ENCODE measurements at places on chromosomes 4 and X. TPM values are rescaled to one million over a fixed set of nuclear protein-coding genes. Genes with fewer than 3 reads are reported as not detected.

GRCh38 chrX:12229986-12230385 is 91.7 kb downstream of the FRMPD4 start:
- H3K27me3 ChIP-seq = no peaks in the 10 kb centered on the region
- H3K36me3 ChIP-seq = no peaks in the 10 kb centered on the region
- DNase-seq = no peak
- no peak overlapping the region for H3K27ac ChIP-seq
- no peaks in the 10 kb centered on the region for H3K4me1 ChIP-seq

DNA sequence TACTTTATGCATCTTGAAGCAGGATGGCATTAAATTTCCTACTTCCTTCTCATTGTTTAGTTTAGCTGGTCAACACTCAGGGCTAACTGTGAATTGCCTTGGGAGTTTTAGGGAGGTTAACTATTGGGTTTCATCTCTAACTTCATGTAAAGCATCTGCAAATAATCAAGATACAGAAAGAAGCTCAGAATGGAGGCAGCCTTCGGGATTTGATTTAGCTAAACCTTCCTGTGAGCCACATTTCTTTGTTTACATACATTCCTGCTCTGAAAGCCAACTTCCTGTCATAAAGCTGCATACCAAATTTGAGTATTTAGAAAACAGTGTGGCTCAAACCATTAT is 131.7 kb upstream of the PCDH18 start:
- H3K4me1 ChIP-seq = peaks cover 15% of the 10 kb centered on the region
- no peaks in the 10 kb centered on the region for H3K27me3 ChIP-seq
- DNase-seq = peak; percentile 60
- no peaks in the 10 kb centered on the region for H3K36me3 ChIP-seq

The FAM47E gene
- 0.54 TPM for total RNA-seq

- H3K27me3 ChIP-seq = no peaks in the 10 kb centered on the region
- peaks cover 14% of the 10 kb centered on the region for H3K4me1 ChIP-seq
- H3K36me3 ChIP-seq = no peaks in the 10 kb centered on the region
- H3K27ac ChIP-seq = peak overlapping the region; percentile 47
- no peak overlapping the region for H3K4me3 ChIP-seq
- peak; percentile 38 for DNase-seq
Measured at GRCh38 chr4:184792334-184792733, 33.4 kb downstream of the ACSL1 start.

DNA sequence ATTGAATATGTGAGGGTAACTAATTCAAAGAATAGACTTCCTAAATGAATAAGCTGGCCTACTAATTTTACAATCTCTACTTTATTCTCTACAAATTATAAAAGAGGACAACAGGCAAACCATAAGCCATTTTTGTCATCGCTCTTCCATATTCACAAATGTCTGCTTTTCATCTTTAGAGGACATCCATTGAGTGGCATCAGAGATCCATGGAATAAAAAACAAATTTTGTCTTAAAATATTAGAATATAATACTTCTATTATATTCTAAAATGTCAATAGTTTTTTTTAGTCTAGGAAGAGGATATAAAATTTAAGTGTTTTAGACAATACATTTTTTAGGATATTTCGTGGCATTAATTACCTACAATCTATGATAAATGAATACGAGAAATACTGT is 300.9 kb upstream of the TACR3 start:
- H3K4me1 ChIP-seq = no peaks in the 10 kb centered on the region
- no peak overlapping the region for H3K27ac ChIP-seq
- no peaks in the 10 kb centered on the region for H3K27me3 ChIP-seq
- no peak overlapping the region for H3K4me3 ChIP-seq
- no peak for DNase-seq

The TCEAL2 gene
- 1.8 TPM for total RNA-seq

- no peak for DNase-seq
- no peaks in the 10 kb centered on the region for H3K36me3 ChIP-seq
- H3K27me3 ChIP-seq = no peaks in the 10 kb centered on the region
- no peak overlapping the region for H3K4me3 ChIP-seq
- H3K27ac ChIP-seq = no peak overlapping the region
- H3K4me1 ChIP-seq = no peaks in the 10 kb centered on the region
Measured at GRCh38 chrX:132227383-132228112, 8.3 kb upstream of the RAP2C start.

The PIM2 gene
- total RNA-seq = 12.5 TPM

- no peaks in the 10 kb centered on the region for H3K4me1 ChIP-seq
- no peaks in the 10 kb centered on the region for H3K27me3 ChIP-seq
- H3K27ac ChIP-seq = no peak overlapping the region
Measured at GRCh38 chr4:109930872-109931271, 18.2 kb downstream of the EGF start.

The ALAS2 gene
- not detected for total RNA-seq

- no peak within 1 kb of the TSS for H3K27ac ChIP-seq
- DNase-seq = no peak
- no peak within 1 kb of the TSS for H3K4me3 ChIP-seq
- no peaks in the 10 kb centered on the region for H3K36me3 ChIP-seq
Measured at GRCh38 chr4:155903453-155903852, at the start of gene TDO2. TDO2 (plus strand) TSS chr4:155903696; CDS start chr4:155903759, 63 bp downstream.

The DGKK gene
- 0.05 TPM for total RNA-seq

DNA sequence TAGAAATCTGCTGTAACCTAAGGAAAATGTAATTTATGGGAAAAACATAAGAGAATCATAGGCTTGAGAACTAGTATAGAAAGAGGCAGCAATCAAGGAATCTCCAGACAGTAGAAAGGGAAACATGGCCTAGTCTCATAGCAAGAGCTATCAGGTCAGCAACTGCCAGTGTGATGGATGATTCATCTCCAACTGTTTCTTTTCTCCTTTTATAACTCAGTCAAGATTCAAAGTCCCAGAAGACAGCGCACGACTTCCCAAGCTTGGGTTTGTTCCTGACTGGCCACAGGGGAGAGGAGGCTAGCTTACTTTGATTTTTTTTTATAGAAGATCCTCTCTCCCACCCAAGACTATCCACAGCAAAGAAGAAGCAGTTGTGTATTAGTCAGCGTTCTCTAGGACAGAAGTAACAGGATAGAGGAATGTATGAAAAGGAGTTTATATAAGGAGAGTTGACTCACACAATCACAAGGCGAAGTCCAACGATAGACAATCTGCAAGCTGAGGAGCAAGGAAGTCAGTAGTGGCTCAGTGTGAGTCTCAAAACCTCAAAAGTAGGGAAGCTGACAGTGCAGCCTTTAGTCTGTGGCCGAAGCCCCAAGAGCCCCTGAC is 181.5 kb downstream of the GC start:
- H3K27ac ChIP-seq = peak overlapping the region; percentile 39
- H3K36me3 ChIP-seq = no peaks in the 10 kb centered on the region
- peak; percentile 79 for DNase-seq
- peaks cover 10% of the 10 kb centered on the region for H3K4me1 ChIP-seq
- no peaks in the 10 kb centered on the region for H3K27me3 ChIP-seq

The BRS3 gene
- total RNA-seq = not detected

DNA sequence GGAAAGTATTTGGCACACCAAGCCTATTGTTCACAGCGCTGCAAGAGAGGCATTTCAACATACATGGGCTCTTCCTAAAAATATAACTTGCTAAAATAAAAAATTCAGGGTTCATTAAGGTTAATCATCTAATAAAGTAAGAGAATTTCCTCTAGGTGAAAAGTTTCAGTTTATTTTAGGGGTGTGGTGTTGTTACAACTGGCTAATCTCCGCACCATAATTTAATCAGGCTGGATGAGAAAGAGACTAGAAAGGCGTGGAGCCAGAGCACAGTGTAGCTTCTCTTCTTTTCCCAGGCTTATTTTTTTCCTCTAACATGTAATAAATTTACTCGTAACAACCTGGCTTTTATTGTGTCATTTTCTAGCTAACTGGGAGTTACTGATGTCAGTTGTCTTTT is 47.9 kb downstream of the FHL1 start:
- H3K27me3 ChIP-seq = no peaks in the 10 kb centered on the region
- H3K27ac ChIP-seq = no peak overlapping the region
- H3K4me3 ChIP-seq = no peak overlapping the region
- DNase-seq = no peak

DNA sequence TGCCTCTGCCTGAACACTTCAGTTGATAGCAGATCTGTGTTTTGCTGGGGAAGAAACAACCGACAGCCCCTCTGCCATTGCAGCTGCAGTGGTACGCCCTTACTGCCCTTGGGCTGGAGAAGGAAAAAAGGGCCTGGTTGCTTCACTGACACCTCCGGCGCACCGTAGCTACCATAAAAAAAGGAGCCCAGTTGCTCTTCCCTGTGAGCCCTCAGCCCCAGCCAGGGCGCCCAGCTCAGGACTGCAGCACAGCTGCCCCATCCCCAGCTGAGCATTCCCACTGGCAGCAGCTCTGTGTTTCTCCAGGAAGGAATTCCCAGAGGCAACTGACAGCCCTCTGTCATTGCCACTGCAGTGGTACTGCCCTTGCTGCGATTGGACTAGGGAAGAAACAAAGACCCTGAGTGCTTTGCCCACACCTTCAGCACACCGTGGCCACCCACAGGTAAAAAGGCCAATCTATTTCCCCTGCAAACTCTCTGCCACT is 142.7 kb downstream of the DKK2 start:
- no peaks in the 10 kb centered on the region for H3K27me3 ChIP-seq
- H3K27ac ChIP-seq = no peak overlapping the region
- DNase-seq = no peak
- H3K4me1 ChIP-seq = no peaks in the 10 kb centered on the region
- H3K4me3 ChIP-seq = no peak overlapping the region
- H3K36me3 ChIP-seq = no peaks in the 10 kb centered on the region
